CD8-positive, alpha-beta T cell (primary cell): ENCODE measurements at places on chromosomes 1 and 21.

DNA sequence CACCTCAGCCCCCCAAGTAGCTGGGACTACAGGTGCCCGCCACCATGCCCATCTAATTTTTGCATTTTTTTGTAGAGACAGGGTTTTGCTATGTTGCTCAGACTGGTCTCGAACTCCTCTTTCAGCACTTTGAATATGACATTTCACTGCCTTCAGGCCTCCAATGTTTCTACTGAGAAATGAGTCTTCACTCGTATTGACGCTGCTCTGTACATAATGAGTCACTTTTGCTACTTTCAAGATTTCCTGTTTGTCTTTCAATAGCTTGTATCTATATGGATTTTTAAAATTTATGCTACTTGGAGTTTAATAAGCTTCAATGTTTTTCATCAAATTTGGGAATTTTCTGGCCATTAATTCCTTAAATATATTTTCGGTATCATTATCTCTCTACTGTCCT lies 64.7 kb downstream of the GORAB start:
- no peak for DNase-seq

DNA sequence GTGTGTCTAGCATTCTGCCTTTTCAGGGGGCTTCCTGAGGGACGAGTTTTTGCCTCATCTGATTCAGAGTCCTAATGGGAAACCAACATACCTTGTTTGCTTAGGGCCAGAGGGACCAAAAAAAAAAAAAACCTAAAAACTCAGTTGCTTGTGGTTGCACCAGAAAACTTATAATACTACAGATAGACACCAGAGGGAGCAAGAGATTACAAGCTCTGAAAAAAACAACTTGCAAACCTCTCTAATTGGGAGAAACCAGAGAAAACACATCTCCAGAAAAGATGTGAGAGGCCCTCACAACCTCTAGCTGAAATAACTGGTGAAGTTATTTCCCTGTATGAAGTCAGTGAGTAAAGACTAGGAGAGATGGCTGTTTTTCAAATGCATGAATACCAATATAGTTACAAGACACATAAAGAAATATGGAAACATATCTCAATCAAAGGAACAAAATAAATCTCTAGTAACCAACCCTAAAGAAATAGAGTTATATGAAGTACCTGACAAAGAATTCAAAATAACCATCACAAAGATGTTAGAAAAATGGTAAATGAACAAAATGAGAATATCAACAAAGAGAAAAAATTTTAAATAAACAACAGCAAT lies 233.7 kb upstream of the NFIA start:
- DNase-seq: no peak

GRCh38 chr1:65850281-65850680 lies 57.6 kb downstream of the PDE4B start:
- no peak for DNase-seq

DNA sequence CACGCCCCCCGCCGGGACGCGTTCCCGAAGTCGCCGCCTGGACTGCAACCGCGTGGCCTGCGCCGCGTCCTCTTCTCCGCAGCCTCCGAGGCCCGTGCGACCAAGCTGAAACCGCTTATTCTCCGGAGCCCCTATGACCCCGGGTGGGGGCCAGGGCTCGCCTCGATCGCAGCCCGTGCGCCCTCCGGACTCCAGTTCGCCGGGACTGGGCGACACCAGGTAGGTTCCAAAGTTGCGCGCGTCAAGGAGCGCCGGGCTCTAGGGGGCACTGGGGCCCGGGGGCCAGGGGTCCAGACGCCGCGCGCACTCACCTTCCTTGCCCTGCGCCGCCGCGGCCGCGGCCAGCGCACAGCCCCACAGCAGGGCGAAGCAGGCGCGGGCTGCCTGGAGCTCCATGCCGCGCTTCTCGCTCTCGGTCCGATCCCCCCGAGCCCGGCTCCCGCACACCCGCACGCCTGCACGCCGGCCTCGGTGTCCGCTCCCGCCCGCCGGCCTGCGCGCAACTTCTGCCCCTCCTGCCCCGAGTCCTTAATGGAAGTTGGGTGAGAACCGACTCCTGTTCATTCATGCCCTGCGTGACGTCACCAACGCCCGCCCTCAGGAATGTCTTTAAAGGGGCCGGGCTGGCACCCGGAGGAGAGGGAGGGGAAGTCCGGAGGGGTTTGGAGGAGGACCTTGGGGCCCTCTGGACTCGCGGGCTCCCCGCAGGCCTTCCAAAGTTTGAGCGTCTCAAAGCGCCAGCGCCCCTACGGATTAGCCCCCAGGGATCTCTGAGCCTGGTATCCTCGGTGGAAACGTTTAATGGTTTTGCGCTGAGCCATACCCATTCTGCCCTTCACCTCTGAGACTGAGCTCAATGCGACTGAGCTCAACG lies at the start of gene EPHA2:
TSS of gene EPHA2 (minus strand) at position 533 of the 874 bp plus-strand sequence. CDS start at position 396, 137 bp downstream.
- DNase-seq: peak; percentile 28
